ENCODE measurements at places on chromosomes 12 and 14.

- no peak for DNase-seq
Observed at GRCh38 chr14:48250575-48250974, 575.2 kb upstream of the MDGA2 start.

- DNase-seq, result no peak
Observed at GRCh38 chr12:110531741-110532333, 29.7 kb downstream of the RAD9B start.

DNA sequence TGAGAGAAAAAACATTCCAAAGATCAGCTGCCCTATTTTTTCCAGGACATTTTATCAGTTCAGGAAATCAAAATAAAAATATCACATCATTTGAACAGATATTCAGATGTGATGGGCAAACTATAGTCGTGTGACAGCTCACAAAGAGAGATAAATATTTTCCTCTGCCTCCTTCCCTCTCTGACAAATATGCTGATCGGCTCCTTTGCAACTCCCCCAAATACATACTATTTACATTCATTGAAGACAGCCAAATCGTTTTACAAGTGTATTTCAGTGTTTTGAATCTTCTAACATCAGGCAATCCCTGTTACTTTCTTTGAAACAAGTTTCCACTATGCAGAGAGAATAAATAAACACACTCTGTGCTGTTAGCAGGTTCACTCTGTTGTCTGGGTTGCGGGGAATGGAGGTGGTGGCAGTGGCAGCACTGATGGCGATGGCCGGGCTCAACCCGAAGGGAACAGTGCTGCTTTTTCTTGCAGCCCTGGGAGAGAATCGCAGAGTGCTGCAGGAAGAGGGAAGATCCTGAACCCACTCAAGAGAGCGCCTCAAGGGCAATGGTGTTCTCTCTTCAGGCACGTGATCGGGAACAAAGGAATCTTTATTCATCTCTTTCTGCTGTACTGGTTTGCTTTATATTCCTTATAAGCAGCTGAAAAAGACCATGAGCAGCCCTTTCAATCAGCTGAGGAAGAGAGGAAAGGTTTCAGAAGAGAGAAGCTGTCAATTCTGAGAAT lies 142.5 kb downstream of the PHLDA1 start:
- DNase-seq, result no peak

- DNase-seq, result no peak
Observed at GRCh38 chr14:79491161-79491560, 720.1 kb downstream of the DIO2 start.

DNA sequence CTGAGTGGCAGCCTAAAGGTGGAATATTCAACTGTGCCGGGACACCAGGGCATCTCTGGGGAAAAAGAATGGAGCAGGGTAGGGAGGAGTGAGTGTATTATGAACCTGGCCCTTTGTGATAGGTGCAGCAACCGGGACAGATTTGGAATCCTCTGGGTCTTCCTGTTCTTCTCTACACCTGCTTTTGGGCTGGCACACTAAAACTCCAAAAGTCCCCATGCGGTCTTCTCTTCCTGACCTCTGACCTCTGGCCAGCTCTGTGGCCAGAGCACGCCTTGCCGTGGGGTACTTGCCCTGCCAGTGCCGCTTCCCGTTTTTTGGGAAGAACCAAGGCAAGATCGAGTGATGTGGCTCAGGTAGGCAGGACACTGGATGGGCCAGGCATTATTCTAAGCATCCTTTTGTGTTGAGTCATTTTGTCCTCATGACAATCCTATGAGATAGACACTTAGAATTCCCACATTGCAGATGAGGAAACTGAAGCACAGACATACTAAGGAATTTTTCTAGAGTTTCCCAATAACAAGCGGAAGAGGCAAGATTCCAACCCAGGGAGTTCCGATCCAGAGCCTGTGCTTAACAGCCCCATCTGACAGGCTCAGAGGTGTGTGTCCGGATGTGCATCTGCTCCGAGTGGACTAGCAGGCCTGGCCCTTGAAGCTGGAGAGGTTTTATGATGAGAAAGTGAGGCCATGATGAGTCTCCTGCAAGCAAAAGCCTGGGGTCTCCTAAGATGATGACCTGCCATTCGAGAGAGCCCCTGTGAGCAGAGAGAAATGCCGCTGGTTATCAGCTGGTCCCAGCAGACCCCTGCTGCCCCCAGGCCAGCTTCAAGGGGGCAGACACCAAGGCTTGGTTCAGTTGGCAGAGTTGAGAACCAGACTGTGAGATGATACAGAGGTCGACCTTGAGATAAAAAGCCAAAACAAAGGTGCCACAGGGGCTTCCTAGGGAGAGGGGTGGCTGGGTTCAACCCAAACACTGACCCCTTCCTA lies 67.9 kb upstream of the ESRRB start:
- DNase-seq, result no peak
